ENCODE measurements at places on chromosomes 11 and 22.

DNA sequence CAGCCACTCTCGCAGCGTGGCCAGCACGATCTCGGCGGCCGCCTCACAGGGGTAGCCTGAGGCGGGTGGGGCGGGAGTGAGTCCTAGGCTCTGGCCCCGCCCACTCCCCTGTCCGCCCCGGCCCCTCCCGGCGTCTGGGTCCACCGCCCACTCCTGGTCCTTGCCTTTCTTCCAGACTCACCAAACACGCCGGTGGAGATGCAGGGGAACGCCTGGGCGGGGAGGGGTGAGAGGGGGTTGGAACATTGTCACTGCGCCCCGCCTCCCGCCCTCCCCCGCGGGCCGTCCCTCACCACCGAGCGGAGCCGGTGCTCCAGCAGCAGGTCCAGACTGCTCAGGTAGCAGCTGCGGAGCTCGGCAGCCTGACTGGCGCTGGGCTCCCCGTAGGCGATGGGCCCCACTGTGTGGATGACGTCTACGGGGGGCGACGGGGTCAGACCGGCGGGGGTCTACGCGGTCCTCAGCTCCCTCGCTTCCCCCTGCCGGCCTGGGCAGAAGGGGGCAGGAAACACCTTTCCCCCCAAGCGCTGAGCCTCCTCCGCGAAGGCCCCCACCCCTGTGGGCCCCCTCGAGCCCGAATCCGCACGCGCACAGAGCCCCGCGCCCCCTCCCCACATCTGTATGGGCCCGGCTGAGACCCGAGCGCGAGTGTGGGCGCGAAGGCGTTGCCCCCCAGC is 13.2 kb downstream of the OTUB1 start:
- DNase-seq, result peak; percentile 49

DNA sequence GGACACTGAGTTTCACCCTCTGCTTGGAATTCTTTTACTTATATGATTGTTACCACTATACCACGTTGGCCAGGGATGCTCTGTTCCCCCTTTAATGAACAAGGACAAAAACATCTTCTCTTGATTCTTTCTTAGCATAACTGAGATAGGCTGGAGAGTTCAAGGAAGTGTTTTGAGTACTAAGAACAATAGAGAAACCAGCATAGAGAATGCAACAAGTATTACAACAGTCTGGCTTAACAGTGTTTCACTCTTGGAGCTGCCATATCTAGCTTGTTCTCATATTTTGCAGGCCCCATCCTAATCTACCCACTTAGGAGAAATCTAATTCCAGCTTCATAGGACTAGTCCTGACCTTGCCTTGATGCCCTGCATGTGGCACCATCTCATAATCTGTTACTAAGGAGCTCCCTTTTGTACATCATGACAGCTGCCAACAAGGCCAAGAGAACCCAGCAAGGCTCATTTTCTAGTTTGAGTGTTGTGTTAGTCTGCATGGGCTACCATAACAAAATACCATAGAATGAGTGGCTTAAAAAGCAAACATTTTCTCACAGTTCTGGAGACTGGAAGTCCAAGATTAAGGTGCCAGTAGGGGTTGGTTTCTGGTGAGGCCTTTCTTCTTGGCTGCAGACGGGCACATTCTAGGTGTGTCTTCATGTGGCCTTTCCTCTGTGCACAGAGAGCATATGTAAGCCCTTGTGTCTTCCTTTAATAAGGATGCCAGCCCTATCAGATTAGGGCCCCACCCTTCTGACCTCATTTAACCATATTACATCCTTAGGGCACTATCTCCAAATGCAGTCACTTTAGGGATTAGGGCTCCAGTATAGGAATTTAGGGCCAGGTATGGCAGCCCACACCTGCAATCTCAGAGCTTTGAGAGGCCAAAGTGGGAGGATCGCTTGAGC is 37.8 kb downstream of the PACS1 start:
- no peak for DNase-seq

- DNase-seq, result no peak
These were observed 62.4 kb upstream of the NNMT start for GRCh38 chr11:114233755-114234154.

DNA sequence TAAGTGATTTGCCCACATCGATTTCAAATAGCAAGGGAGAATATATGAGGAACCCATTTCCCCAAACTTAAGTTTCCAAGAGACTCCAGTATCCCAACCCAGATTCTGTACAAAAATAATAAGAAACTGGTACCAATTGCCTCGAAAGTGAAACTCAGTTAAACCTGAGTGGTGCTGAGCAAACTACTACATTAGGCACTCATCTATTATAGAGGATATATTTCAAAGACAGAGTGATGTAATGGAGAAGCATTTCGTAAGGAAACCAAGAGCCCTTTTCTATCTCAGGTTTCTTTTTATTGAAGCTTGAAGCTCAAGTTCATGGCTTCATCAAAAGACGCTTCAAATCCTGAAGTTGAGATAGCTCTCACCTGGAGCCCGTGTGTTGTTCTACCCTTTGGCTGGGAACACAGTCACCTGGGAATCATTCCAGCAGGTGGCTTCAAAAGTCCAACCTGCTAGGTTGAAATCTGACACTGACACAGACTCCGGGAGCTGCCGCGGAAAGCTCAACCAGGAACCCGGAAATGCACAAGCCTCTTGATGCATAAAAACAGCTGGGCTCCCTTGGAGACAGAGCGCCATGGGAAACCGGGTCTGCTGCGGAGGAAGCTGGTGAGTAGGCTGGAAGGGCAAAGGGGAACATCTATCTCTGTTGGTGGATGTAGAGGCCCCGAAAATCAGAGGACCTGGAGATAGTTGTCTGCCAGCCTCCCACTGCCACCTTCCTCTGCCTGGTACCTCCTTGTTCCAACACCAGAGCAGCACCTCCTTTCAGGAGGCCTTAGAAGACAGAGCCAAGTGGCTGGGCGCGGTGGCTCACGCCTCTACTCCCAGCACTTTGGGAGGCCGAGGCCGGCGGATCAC is at the start of gene C11orf52:
Gene C11orf52, plus strand, starts transcription at position 524 of the 867 bp plus-strand sequence. Its CDS starts 60 bp downstream, at position 584.
- no peak for DNase-seq

GRCh38 chr22:27880778-27881394 is 38.2 kb downstream of the PITPNB start:
- no peak for DNase-seq

- peak; percentile 41 for DNase-seq
These were observed 25.1 kb upstream of the RELT start for GRCh38 chr11:73350908-73351636.

GRCh38 chr22:20745119-20745518 is 28.8 kb upstream of the SERPIND1 start:
- DNase-seq, result no peak

DNA sequence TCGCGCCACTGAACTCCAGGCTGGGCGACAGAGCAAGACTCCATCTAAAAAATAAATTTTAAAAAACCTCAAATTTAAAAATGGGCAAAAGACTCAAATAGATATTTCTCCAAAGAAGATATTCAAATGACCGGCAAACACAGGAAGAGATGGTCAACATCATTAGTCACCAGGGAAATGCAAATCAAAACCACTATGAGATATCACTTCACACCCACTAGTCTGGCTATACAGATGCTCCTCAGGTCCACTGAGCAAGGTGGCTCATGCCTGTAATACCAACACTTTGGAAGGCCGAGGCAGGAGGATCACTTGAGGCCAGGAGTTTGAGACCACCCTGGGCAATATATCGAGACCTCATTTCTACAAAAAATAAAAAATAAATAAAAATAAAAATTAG is 43.3 kb upstream of the SLC35C1 start:
- DNase-seq, result no peak

GRCh38 chr11:133816146-133816870 is 29.0 kb downstream of the SPATA19 start:
- no peak for DNase-seq

DNA sequence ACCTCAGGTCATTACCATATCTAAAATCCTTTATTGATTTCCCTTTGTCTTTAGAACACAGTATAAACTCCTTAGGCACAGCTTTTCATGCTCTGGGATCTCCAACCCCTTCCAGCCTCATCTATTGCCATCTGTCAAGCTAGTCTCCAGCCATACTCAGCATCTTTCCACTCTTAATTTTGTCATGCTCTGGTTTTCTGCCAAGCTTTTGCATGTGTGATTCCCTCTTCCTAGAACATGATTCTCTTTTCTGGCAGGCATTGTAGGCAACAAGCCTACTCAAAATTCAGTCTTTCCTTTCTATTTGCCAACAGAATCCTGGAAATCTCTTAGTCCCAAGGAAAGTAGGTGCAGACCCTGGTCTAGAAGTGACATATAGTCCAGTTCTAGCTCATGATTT is 35.5 kb upstream of the SLC6A5 start:
- no peak for DNase-seq

DNA sequence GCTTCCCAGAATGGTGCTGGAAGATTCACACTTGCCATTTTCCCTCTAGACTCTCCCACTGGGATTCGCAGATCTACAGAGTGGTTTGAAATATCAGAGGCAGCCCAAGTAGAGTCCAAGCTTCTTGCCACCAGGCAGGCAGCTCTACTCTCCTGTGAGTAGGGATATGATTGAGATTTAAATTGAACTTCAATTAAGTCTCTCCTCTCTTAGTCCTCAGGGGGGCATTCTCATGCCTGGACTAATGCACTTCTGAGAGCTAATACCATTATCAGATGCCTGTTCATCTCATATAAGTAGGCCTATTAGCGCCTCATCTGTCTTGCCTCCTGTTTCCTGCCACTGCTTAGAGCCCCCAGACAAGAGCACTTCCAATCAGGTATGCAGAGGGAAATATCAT is 25.5 kb upstream of the AMPD3 start:
- DNase-seq, result no peak
